Hematopoietic multipotent progenitor cell (in vitro differentiated cells): ENCODE measurements at places on chromosomes 2 and 18. TPM values are rescaled to one million over a fixed set of nuclear protein-coding genes. Genes with fewer than 3 reads are reported as not detected.

DNA sequence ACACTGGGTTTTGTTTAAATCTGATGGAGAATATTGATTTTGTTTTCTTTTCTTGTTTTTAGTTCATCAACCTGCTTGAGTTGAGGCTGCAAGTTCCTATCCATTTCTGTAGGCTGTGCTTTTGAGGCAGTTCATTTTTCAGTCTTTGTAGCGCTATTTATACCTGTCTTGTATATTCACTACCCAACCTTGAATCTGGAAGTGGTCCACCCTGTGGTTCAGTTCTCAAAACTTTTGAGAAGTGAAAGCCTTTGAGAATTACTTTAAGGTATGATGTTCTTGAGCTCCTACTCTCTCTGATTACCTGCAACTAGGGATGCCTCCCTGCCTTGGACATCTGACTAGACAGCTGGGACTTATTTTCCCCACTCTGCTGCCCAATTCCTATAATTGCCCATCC lies 53.5 kb upstream of the KCNE4 start:
- DNase-seq: no peak

DNA sequence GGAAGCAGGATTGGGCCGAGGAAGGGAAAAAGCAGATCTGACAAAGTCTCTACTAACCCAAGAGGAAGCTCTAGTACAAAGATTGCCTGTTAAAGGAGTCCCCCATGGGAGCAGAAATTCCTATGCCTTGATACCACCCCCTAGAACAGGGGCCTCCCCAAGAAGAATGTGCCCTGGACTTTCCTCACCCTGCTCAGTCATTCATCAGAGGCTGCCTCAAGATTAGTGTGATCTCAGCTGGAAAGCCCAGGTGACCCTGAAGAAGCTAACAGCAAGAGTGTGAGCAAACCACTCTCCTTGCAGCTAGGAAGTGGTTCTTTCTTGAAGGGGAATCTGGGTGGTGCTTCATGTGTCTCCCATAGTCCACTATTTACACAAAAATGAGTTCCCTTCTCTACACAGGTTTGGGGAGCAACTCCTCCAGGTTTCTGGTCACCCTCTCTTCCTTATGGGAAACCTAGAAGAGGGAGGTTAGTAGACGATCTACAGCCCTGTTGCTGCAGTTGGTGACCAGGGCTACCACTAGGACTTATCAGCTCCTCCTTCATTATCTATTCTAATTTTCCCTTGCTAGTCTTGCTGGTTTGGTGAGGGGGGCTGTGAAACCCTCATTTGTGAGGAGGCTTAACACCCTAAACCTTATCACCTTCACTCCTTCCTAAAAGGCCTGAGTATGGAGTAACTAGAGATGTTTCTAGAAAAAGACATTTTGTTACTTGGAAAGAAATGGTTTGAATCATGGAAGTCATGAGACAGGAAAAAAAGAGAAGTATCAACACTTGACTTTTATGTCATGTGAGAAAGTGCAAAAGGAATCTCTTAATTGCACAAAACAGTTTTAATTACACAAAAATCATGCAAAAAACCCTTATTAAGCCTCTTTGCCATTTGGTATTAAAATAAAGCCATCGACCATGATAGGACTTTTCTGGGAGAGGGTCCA lies 2.9 kb upstream of the WDR7 start:
- DNase-seq: no peak

ZNF385B gene
- not detected for total RNA-seq

GRCh38 chr2:26880910-26881435 lies 33.0 kb downstream of the DPYSL5 start:
- no peak for DNase-seq

DNA sequence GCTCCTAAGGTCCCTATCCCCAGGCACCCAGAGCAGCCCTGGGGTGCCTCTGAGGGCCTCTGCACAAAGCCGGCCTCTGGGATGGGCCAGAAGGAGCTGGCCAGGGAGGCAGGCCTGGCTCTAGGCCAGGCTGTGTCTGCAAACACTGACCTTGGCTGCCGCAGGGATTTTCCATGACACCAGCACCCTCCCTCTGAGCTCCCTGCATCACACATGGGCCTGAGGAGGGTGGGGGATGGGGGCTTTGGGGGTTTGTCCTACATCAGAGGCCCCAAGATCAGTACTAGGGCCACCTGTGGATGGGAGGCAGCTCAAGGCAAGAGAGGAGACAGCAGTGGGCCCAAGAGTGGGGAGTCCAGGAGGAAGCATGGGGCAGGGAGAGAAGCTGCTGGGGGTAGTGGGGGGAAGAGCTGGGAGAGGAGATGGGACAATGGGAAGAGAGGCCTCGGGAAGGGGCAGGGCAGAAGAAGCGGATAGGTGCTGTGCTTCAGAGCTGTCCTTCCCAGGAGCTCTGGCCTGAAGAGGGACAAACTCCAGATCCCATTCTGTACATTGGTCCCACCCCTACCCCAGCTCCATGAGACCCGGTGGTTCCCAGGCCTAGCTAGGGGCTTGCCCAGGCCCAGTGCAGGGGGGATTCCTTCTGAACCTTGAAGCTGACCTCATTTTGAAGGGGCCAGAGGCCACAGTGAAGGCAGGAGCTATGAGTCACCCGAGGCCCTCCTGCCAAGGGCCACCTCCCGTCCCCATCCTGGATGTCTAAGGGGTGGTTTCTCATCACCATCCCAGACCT lies 28.0 kb downstream of the KCNK3 start:
- no peak for DNase-seq

- DNase-seq: no peak
Measured at GRCh38 chr2:182542501-182543258, 115.8 kb upstream of the PDE1A start.
